Jurkat, Clone E6-1 (cell line): ENCODE measurements at places on chromosomes 5 and 9.

DNA sequence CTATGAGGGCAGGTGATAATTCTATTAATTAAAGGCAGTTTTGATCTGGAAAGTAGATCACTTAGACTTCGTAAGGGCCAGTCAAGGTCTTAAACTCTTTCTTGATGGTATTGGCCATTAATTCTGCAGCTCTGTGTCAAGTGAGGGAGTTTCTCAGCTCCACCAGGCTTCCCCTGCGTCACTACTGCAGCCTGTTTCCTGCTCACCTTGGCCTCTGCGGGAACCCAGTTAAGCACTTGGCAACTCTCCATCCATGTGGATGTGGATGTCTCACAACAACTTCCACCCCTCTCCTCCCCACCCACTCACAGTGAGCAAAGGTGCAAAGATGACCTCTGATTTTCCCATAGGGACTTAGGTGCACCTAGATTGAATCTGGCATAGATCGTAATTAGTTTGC lies 191.6 kb downstream of the PLK2 start:
- DNase-seq: no peak

DNA sequence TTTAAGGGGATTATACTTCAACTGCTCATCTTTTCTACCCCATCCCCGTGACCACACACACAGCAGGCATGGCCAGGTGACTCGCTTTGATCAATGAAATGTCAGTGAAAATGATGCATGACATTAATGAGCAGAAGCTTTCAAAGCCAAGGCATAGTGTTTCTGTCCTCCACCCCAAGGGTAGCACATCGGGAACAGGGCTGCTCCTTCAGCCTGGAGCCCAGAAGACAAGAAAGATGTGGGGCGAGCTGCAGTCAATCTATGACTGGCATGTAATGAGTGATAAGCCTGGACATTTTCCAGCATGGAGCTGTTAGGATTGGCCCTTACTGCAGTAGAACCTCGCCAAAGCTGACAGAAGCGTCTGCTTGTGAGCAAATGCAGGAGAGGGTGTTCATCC lies 122.6 kb upstream of the IRX2 start:
- no peak for DNase-seq

DNA sequence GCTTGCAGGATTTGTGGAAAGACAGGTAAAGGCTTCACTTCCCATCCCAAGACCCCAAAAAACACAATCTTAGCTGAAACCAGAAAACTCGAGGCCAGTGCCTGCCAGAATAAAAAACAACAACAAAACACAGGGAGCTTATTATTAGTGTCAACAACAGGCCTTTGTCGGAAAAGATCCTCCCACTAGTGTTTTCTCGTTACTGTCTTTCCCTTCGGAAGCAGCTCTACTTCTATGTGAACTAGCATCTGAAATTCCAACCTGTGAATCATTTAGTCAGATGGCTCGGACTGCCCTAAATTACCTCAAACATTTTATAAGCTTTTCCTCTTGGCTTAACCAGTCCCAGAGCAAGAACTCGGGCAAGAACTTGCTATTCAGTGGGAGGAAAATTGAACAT lies 122.2 kb upstream of the GNA14 start:
- no peak for DNase-seq

GRCh38 chr5:179824745-179825112 lies 4.0 kb downstream of the SQSTM1 start:
- DNase-seq: no peak

DNA sequence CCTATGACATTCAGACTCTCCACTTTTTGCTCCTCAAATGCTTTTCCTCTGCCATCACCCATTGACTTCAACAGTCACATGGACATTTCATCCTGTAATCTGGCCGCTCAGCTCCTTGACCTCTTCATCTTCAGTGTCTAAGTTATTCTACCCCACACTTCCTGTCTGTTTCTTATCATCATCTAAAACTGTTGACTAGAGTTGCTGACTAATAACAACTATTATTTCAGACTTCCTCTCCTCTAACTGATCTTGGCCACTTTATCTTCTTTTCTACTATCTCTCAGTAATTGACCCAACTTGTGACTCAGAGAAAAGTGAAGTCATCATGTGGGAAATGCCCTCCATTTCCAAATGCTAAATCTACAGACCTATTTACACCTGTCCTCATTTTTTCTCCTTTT lies 254.7 kb upstream of the TRPC7 start:
- no peak for DNase-seq

GRCh38 chr5:175378444-175379028 lies 65.4 kb downstream of the DRD1 start:
- no peak for DNase-seq

GRCh38 chr9:2469681-2470221 lies 151.8 kb upstream of the VLDLR start:
- DNase-seq: peak; percentile 2

- DNase-seq: no peak
These were observed 4.9 kb upstream of the IFNA21 start for GRCh38 chr9:21171351-21171750.

- DNase-seq: no peak
These were observed 2.0 kb upstream of the AJM1 start for GRCh38 chr9:136840140-136840876.

DNA sequence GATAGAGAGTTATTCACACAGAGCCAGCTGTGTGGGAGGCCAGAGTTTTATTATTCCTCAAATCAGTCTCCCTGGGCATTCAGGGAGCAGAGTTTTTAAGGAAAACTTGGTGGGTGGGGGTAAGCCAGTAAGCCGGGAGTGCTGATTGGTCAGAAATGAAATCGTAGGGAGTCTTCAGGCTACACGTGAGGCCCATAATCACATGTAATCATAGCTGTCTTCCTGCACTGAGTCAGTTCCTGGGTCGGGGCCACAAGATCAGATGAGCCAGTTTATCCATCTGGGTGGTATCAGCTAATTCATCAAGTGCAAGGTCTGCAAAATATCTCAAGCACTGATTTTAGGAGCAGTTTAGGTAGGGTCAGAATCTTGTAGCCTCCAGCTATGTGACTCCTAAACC lies 10.8 kb upstream of the TTC39B start:
- DNase-seq: no peak

DNA sequence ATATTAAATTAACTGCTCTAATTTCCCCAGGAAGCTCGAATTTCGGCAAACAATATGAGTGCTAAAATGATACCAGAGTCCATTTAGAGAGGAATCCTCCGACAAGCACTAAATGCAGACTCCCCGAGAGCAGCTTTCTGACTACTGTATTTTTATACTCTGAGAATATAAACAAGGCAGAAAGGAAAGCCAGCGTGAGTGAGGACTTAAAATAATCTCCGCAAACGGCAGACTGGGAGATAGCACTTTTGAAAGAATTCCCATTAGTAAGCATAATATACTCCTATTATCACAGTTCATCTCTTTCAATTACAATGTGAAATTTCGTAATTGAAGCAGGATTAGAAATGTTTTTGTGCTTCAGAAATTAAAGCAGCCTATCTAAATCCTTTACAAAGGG lies 269.4 kb upstream of the PANK3 start:
- no peak for DNase-seq

- DNase-seq: no peak
These were observed 428.4 kb upstream of the MPDZ start for GRCh38 chr9:13707612-13708576.

DNA sequence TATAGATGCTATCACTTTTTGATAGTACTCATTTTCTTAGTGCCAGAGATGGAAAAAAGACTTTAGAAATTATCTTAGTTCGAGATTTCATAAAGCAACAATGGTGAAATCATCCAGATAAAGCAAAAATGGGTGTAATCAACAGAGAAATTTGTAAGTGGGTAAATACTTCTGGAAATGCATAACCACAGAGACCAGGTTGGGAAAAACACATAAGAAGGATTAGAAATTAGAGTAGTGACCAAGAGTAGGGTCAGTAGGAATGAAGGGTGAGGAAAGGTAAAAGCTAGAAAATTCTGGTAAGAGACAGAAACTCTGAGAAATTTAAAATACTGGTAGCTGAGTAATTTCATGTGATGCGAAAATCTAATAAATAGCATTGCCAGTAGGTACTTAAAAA lies 11.2 kb downstream of the EDIL3 start:
- no peak for DNase-seq

DNA sequence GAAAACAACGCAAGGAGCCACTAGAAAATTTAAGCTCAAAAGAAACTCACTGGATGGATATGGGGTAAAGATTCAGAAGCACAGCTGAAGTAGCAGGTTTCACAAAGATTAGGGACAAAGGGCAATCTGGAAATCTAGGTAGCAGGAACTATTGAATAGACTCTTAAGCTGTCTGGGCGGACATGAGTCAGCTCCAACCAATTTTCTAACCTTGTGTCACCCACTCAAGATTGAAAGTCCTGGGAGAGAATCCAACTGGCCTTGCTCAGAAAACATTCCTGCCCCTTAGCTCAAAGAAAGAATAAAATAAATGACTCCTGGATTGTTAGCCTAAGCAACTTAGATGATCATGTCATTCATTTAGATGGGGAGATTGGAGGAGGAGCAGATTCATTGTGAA lies 69.2 kb downstream of the STK32A start:
- DNase-seq: no peak

DNA sequence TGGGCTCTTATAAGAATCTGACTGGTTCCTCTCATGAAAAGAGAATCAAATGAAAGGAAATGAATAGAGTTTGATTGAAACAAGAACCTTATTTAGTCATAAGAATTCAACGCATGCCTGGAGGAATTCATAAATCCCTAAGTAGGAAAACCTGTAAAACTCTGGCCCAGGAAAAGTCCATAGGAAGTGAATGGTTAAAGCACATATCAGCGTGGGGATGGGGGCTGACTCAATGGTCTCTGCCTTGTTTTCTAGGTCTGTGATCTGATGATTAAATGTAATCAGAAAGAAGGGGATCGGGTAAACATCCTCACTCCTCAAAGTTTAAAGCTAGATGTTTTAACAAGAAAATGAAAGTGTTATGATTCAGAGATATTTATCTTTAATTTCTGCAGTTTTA lies 759.4 kb upstream of the C9orf72 start:
- DNase-seq: no peak

DNA sequence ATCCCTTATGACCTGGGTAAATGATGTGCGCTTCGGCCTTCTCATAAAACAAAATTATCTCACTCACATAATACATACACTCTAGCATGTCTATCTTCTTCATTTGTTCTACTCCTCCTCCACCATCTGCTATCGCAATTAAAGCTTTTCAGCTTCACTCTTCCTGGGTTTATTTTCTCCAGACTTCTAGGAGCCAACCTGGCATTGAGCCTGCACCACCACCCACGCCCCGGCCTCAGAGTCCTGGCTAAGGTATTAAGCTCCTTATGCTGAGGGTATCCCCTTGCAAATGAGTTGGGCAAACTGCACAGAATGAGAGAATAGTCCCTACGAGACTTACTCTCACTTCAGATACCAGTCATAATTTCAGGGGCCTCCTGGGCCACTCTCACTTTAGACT lies 236.1 kb upstream of the CDH12 start:
- no peak for DNase-seq

- no peak for DNase-seq
These were observed 394.4 kb upstream of the ZNF608 start for GRCh38 chr5:125140855-125141254.

- DNase-seq: no peak
These were observed 281.5 kb downstream of the GADD45G start for GRCh38 chr9:89886281-89886700.

GRCh38 chr9:78112406-78112805 lies 80.8 kb upstream of the GNAQ start:
- no peak for DNase-seq

DNA sequence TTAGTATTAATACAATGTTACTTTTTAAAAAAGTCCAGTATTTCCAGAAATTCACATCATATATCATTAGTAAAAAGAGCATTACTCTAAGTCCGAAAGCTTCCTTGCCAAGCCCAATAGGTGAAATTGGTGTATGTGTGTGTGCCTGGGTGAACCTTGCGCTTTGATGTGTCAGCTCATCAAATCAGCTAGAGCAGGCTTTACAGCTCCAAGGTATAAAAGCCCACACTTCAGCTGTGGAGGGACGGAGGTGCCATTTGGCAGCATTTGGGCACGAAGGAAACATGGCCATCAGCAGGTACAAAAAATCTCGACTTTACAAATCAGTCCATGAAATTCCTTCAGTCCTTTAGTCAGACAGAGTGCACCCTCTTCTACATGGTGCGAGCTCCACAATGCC lies 76.5 kb upstream of the IL7R start:
- DNase-seq: no peak

GRCh38 chr9:20135119-20135697 lies 346.4 kb upstream of the SLC24A2 start:
- DNase-seq: no peak

- no peak for DNase-seq
These were observed 67.8 kb downstream of the LHX2 start for GRCh38 chr9:124079176-124079925.

DNA sequence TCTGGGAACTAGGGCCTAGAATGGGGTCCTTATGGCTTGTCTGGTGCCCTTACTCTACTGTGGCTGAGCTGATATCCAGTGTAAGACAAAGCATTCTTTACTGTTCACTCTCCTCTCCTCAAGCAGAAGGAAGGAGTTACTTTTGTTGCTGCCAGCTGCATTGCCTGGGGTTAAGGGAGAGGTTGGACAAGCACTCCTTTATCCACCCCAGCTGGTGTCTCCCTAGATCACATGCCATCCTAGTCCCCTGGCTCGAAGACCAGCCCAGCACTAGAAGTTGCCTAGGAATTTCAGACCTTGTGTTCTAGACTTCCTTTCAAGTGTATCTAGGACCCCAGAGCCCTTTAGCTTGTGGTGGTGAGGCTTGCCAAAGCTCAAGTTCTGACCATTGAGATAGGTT lies 1051.5 kb upstream of the C9orf72 start:
- DNase-seq: no peak

DNA sequence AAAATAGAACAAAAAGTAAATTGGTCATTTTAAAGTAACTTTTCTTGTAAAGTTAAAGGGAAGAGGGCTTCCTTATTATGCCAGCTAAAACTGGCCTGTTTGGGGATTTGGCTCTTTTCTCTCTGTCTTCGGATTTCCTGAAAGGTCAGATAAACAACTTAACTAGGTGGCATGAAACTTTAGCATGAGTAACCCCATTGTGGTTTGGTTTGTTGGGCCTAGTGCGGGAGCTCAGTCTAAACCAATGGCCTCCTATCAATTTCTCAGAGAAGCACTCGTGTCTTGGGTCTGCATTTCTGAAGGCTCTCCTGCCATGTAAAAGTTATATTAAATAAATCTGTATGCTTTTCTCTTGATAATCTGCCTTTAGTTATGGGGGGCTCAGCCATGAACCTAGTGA lies 48.5 kb upstream of the ANKH start:
- DNase-seq: no peak

- DNase-seq: no peak
These were observed 289.6 kb upstream of the ADAMTSL1 start for GRCh38 chr9:18184401-18184800.
